ENCODE measurements at places on chromosomes 2 and 18.

GRCh38 chr2:43110442-43110871 lies 115.9 kb downstream of the ZFP36L2 start:
- DNase-seq, result no peak

- no peak for DNase-seq
These were observed 62.3 kb upstream of the MCFD2 start for GRCh38 chr2:46977899-46978298.

- no peak for DNase-seq
These were observed 2.5 kb upstream of the HS6ST1 start for GRCh38 chr2:128320906-128321771.

DNA sequence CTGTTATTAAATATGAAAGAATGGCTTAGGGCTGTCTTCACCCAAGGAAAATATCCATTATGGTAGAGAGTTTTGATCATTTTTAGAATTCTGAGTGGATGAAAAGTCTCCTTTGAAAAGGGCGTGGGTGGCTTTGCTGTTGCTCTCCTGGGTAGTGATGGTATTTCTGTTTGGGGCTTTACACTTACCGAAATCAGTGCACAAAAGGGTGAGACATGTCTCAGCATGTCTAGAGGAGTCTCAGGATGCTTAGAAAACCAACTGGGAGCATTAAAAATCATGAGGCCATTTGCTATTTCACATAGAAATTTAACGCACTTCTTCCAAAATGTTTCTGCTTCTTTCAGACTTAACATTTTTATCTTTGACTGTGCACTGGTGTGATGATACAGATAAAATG lies 49.6 kb downstream of the ZCCHC2 start:
- no peak for DNase-seq

DNA sequence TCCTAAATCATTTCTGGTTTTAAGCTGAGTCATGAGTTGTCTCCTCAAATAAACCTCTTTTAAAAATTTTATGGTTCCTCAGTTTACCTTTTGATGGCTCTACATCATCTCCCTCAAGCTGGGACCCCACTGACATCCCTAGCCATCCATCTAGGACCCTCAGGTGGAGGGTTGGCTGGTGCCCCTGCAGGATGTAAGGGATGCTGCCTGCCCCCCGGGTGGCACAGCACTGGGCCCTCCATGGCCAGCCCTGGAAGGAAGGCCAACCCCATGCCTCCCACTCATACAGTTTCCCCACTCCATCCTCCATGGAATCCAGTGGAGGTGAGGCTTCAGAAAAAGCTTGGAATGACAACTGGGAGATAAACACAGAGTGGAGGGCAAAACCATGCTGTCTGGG lies 17.2 kb upstream of the GPC1 start:
- DNase-seq, result no peak

DNA sequence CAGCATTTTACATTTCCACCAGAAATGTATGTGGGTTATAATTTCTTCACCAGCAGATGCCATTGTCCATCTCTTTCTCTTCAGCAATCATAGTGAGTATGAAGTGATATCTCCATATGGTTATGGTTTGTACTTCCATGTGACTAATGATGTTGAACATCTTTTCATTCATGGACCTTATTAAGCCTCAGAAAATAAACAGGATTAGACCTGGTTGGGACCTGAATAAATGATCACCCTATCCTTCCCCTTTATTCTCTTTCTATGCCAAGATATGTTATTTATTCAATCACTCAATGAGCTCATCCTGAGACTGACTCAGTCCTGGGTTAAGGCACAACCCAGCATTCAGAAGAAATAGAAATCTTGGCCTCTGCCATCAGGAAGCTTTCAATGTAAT lies 86.6 kb downstream of the ANTXR1 start:
- no peak for DNase-seq

DNA sequence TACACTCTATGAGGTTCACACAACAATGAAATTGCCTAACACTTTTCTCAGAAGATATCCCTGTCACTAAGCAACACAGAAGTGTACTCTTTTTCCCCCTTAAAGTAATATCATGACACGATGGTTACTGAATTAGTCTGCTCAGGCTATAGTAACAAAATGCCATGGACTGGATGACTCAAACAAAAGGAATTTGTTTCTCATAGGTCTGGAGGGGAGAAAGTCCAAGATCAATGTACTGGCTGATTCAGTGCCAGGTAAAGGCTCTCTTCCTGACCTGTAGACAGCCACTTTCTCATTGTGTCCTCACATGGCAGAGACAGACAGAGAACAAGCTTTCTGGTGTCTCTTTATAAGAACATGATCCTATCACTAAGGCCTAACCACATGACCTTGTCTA lies 211.9 kb downstream of the RBM43 start:
- DNase-seq, result no peak

DNA sequence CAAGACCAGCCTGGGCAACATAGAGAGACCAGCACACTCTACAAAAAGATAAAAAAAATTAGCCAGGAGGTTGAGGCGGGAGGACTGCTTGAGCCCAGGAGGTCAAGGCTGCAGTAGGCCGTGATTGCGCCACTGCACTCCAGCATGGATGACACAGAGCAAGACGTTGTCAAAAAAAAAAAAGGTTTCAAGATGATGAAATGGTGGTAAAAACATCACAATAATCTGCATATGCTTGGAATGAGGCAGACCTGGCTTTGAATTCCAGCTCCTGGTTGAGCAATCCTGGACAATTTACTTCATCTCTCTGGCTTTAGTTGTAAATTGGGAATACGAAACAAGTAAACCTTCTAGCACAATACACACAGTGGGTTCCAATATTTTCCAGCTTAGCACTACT lies 24.1 kb downstream of the USP40 start:
- DNase-seq, result no peak

DNA sequence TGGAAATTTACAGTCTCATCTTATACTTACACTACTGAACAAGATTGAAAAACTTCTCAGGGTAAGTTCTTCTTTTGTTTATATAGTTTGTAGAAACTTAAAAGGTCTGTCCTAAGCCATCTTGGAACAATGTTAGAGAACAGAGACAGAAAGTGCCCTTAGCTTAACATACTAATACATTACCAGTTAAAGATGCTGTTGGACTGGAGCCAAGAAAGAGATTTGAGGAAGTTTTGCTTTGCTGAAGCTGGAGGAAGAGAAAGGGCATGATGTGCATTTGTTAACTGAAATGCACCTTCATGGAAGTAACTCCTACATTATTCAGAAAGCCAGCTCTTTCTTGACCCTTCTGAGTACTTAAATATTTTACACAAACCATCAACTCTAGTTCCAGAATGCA lies 66.5 kb upstream of the TNFRSF11A start:
- DNase-seq, result no peak

- DNase-seq, result no peak
These were observed 79.6 kb upstream of the RAB12 start for GRCh38 chr18:8529609-8530008.

GRCh38 chr18:13973061-13973575 lies 57.8 kb upstream of the MC2R start:
- no peak for DNase-seq

- DNase-seq, result no peak
These were observed 56.1 kb downstream of the ZC3H8 start for GRCh38 chr2:112198780-112199179.

All from glomerular endothelial cell (primary cell).